ENCODE measurements at places on chromosomes 4 and X.
A peak's percentile ranks its signal among the peaks of the same experiment; 100 is the strongest.

GRCh38 chr4:28488021-28488420 is 1627.4 kb downstream of the STIM2 start:
- DNase-seq = no peak

GRCh38 chr4:105894660-105895582 is at the start of gene NPNT:
Gene NPNT, plus strand, starts transcription at chr4:105895471. Its CDS starts 182 bp downstream, at chr4:105895653.
- DNase-seq = peak; percentile 50

- no peak for DNase-seq
Observed at GRCh38 chrX:68287419-68287818, 145.9 kb downstream of the OPHN1 start.

GRCh38 chrX:85928606-85929005 is 118.8 kb downstream of the CHM start:
- DNase-seq = no peak

DNA sequence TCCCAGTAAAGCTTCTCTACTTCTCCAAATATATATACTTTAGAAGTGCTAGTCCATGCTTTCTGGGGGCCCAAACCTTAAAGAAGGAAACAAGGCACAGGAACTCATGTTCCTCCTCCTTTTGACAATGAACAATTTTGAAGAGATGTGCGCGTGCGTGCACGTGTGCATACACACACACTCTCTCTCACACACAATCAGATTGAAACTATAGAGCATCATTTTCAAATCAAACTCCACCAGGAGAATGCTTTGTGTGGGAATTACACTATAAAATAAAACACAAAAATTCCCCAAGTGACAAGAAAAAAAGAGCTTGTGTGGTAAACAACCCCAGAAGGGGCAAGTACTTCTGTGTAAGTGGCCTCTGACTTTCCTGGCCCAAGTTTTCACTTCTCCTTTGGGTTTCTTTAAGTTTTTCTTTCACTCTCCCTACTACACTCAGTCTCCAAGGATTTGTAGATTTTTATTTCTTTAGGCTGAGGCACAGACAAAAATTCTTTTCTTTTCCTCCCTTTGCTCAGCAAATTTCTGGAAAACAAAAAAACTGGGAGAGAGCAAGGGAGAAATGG is 46.6 kb upstream of the SHISA3 start:
- no peak for DNase-seq

GRCh38 chrX:108537005-108537404 is 97.4 kb downstream of the COL4A5 start:
- peak; percentile 54 for DNase-seq

DNA sequence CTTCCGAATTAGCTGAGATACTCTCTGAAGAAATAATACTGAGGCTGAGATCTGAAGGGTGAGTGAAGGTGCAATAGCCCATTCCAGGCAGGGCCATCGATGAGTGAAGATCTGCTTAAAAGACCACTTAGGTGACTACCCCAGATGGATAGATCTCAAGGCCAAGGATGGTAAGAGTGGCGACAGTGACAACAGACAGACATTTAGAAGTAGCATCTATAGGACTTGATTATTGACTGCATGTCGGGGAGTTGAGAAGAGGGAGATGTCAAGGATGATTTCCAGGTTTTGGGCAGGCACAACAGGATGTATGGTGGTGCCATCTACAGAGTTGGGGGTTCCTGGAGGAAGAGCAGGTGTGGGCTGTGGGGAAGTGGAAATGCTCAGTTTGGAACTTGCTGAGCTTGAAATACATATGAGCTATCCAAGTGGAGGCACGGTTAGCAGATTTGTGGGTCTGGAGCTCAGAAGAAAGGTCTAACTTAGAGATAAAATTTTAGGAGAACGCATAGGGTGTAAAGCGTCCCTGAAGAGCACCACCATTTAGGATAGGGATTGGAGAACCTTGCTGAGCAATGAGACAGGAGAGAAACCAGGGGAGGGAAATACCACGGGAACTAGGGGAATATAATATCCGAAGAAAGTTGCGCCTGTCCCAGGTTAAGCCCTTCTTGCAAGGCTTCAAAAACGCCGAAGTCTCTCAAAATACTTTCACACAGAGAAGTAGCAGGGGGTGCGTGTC is 688 bp downstream of the UFSP2 start:
- DNase-seq = peak; percentile 2

GRCh38 chr4:66964467-66964866 is 580.8 kb downstream of the CENPC start:
- no peak for DNase-seq

DNA sequence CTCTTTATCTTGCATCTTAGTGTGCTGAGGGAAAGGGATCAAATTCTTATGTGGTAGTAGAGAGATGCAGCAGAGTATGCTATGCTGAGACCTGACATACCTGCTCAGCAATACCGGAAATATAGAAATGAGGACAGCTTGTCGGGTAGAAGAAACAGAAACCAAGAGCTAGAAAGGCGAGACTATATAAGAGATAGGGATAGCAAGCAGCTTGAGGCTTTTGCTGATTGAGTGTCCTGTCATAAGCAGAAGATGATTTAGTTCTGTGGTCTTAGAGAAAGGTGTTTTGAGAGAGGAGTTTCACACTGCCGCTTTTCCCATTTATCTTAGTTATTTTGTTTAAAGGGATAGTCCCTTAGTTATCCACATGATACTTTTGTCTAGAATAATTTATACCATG is 31.7 kb downstream of the USP9X start:
- no peak for DNase-seq

- DNase-seq = no peak
Observed at GRCh38 chr4:80568891-80569290, 233.4 kb downstream of the CFAP299 start.

DNA sequence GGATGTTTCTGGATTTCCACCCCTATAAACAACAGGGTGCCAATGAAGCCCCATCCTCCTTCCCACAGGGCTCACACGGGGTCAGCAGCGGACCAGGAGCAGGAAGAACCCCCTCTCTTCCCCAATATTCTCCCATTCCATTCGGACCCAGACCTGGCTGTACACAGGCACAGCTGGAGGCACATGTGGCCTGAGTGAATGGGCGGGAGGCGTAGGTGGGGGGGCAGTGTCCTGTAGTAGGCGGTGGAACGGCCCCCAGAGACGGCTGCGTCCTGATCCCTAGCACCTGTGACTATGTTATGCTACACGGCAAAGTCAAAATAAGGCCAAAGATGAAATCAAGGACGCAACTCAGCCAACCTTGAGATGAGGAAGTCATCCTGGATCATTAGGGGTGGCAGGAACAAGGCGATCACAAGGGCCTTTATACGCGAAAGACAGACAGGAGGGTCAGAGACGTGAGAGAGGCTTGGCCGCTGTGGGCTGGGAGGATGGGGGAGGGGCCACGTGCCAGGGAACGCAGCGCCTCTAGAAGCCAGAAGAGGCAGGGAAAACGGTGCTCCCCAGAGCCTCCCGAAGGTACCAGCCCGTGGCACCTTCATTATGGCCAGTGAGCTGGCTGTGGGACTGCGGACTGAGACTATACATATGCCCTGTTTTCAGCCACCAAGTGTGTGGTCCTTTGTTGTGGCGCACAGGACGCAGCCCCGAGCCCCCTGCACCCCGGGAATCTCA is 75.6 kb downstream of the WFS1 start:
- no peak for DNase-seq

- peak; percentile 90 for DNase-seq
Observed at GRCh38 chr4:109801895-109802319, at the start of gene CFI. Gene CFI, minus strand, starts transcription at chr4:109801999. Its CDS starts 28 bp downstream, at chr4:109801971.

- no peak for DNase-seq
Observed at GRCh38 chrX:124401696-124402095, 55.3 kb downstream of the SH2D1A start.

GRCh38 chrX:16239211-16239610 is 71.9 kb downstream of the MAGEB17 start:
- DNase-seq = peak; percentile 94

GRCh38 chr4:175773566-175773965 is 38.5 kb downstream of the GPM6A start:
- DNase-seq = no peak

GRCh38 chr4:137705171-137705783 is 173.0 kb upstream of the PCDH18 start:
- DNase-seq = peak; percentile 84

DNA sequence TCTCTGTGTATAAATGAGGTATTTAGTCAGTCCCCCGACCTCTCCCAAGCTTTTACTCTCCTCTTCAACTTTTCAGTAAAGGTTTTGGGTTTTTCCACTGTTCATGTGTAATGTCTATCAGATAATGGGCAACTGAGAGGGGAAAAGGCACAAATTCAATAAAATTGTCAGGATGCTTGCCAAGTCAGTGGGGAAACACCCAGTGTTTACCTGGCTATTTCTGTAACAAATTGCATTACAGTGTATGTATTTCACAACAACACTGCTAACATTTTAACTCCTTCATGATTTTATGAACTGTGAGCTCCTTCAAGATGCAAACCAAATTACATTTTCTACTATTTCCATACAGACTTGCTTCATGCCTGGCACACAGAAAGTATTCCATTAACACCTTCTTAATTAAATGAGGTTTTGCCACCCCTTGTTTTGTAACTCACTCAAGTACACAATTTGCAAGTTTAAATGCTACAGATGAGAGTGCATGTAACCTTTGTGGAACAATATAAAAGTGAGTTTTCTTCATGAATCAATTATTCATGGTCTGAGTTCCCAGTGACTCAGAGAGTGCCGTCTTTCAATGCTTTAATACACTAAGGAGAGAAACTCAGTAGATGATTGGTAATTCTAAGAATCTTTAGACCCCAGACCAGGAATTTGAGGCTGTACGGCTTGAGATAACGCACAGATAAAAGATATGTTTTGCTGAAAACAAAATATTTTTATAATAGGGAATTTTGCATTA is 149.8 kb upstream of the TLL1 start:
- DNase-seq = peak; percentile 39

DNA sequence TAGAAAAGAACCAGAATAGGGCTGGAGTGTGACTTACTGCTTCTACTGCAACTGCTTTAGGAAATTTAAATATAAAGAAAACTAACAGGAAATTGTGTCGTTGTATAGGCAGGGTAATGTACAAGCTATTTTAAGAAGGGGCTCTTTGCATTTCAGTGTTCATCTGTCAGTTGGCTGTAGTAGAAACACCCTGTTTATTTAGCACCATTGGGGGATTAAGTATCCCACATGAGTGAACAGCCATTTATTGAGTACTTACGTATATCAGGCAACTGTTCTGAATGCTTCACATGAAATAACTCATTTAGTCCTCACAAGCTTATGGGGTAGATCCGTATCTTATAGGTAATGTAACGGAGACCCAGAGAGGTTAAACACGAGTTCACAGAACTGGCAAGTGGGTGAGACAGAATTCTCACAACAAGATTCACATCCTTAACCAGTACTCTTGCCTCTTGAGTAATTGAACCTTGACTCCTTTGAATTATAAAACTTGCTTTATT is 23.9 kb downstream of the STIM2 start:
- no peak for DNase-seq

- DNase-seq = peak; percentile 46
Observed at GRCh38 chr4:105389167-105389566, 84.7 kb downstream of the PPA2 start.

- peak; percentile 26 for DNase-seq
Observed at GRCh38 chrX:70478526-70479245, 34.1 kb downstream of the DLG3 start.

DNA sequence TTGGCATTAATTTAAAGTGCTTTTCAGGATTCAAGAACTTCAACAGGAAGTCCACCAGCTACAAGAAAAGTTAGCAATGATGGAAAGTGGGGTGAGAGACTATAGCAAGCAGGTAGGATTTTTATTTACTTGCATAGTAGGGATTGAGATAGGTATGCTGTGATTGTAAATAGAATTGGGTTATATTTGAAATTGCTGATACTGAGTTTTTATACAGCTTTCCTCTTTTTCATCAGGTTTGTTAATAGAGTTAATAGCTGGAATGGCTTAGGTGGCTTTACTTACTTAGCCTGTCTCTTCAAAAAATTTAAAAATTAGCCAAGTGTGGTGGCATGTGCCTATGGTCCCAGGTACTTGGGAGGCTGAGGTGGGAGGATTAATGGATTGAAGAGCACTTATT is 10.9 kb downstream of the CEP135 start:
- DNase-seq = no peak

GRCh38 chr4:94813221-94813620 is 55.5 kb downstream of the BMPR1B start:
- DNase-seq = no peak

DNA sequence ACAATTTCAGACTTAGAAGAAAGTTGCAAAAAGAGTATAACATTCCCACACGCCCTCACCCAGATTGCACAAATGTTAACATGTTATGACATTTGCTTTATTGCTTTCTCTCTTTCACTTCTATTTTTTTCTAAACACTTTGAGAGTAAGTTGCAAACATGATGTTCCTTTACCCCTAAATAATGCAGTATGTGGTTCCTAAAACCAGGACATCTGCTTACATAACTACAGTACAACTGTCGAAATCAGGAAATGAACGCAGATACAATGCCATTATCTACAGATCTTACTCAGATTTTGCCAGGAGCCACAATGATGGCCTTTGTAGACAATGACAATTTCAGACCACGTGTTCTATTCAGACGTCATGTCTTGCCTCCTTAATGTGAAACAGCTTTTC is 22.4 kb downstream of the SH3TC1 start:
- peak; percentile 63 for DNase-seq

GRCh38 chr4:22434895-22435294 is 81.0 kb downstream of the ADGRA3 start:
- DNase-seq = peak; percentile 68

DNA sequence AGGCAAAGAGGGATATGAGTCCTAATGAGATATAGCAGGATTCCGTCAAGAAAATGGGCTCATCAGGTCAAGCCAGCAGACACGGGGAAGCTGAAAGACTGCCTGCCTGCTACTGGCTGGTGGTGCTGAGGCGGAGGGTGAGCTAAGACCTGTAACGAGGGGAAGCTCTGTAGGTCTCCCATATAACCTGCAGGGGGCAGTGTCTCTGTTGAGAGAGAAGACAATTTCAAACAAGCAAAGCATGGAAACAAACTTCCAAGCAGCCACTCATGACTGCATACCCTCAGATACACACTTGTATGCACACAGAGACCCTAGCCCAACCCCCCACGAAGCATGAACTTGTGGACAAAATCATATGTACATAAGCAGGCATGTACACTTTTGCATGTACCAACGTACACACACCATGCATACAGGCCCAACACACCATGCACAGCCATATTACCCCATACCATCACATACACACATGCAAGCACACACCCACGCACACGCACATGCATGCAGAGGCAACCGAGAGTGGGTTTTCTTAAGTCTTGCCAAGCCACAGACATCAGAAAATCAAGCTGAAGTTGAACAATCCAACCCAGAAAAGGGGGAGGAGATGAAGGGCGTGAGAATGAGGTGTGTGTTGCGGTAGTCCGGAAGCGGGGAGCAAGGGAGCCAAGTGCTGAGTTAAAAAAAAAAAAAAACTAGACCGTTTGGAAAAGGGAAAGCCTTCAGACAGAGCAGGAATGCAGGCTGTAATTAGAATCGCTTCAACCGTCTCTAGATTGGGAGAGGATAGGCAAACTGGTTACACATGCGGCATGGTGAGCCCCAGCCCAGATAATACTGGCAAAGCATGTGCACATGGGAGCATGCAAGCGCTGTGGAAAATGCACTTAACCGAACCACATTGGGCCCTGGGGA is 71.0 kb downstream of the PJA1 start:
- DNase-seq = peak; percentile 71

DNA sequence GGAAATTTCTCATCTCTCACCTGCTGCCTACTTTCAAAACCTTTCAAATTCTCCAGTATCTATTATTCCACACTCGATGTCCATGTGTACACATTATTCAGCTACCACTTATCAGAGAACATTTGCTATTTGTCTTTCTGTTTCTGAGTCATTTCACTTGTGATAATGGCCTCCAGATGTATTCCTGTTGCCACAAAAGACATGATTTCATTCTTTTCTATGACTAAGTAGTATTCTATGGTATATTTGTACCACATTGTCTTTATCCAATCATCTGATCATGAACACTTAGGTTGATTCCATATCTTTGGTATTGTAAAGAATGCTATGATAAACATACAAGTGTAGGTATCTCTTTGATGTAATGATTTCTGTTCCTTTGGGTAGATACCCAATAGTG is 310.1 kb upstream of the SPOCK3 start:
- DNase-seq = peak; percentile 26
